ENCODE measurements at places on chromosomes 2 and 18.

- H3K36me3 ChIP-seq = no peaks in the 10 kb centered on the region
- no peaks in the 10 kb centered on the region for H3K4me1 ChIP-seq
- no peaks in the 10 kb centered on the region for H3K27me3 ChIP-seq
- no peak overlapping the region for H3K27ac ChIP-seq
- H3K4me3 ChIP-seq = no peak overlapping the region
- DNase-seq = no peak
Observed at GRCh38 chr2:173086518-173087213, 11.0 kb downstream of the MAP3K20 start.

DNA sequence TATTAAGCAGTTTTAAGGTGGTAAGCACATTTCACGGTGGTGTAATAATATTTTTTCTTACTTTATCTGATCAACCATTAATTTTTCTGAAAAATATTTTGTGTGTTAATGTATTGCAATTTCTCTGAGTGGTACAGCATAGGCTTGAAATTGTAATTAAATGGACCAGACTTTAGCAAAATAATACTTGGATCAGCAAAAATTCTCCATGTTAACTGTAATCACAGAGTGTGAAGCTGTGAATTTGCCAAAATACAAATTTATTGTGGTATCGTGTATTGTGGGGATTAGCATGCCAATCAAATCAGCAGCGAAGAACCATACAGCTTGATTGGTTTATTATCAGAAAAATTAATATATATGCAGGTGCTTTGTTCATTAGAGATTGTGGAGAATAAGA lies 1088.9 kb upstream of the GYPC start:
- no peak overlapping the region for H3K4me3 ChIP-seq
- DNase-seq = no peak
- H3K27me3 ChIP-seq = no peaks in the 10 kb centered on the region
- H3K4me1 ChIP-seq = no peaks in the 10 kb centered on the region

DNA sequence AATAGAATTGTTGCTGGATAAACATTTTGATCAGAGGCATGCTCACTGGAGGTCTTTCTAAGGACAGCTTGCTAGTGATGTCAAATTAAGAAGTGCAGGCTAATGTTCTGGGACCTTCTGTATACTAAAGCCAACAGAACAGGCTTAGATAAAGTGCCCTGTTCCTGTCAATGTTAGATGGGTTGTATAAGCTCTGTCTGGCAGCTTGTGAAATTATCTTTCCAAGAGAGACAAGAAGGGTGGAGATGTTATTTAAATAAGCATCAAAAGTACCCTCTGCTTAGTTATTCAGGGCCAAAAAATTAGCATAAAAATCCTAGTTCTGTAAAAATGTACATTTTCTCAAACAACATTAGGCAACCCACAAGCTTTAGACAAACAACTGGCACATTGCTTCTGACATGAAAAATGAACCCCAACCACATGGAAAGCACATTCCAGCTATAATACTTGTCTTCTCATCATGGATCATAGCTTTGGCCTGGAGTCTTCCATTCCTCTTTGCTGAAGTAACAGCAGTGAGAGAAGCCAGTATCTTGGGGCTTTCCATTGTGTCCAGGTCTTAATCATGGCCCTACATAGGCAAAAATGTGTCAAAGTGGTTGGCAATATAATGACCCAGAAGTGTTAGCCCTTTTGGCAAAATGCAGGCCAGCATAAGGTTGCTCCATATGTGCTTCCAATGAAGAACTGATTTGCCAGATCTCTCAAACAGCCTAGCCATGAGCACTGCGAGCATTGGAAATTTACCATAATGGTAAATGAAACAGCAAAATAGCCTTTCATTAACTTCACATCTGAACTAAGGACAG lies 478.1 kb upstream of the ZNF804A start:
- H3K4me3 ChIP-seq = no peak overlapping the region
- no peaks in the 10 kb centered on the region for H3K4me1 ChIP-seq
- no peak for DNase-seq

GRCh38 chr18:75635096-75635495 lies 207.6 kb upstream of the SMIM21 start:
- peaks cover 2% of the 10 kb centered on the region for H3K27me3 ChIP-seq
- H3K4me3 ChIP-seq = no peak overlapping the region
